DMS53 (cell line): ENCODE measurements at places on chromosomes 11 and 22.

GRCh38 chr11:76459299-76459698 is 14.5 kb downstream of the EMSY start:
- DNase-seq, result peak; percentile 57

GRCh38 chr11:122779047-122779629 is 59.2 kb upstream of the CRTAM start:
- DNase-seq, result no peak

- no peak for DNase-seq
Observed at GRCh38 chr11:59199546-59200422, 12.9 kb downstream of the MPEG1 start.

DNA sequence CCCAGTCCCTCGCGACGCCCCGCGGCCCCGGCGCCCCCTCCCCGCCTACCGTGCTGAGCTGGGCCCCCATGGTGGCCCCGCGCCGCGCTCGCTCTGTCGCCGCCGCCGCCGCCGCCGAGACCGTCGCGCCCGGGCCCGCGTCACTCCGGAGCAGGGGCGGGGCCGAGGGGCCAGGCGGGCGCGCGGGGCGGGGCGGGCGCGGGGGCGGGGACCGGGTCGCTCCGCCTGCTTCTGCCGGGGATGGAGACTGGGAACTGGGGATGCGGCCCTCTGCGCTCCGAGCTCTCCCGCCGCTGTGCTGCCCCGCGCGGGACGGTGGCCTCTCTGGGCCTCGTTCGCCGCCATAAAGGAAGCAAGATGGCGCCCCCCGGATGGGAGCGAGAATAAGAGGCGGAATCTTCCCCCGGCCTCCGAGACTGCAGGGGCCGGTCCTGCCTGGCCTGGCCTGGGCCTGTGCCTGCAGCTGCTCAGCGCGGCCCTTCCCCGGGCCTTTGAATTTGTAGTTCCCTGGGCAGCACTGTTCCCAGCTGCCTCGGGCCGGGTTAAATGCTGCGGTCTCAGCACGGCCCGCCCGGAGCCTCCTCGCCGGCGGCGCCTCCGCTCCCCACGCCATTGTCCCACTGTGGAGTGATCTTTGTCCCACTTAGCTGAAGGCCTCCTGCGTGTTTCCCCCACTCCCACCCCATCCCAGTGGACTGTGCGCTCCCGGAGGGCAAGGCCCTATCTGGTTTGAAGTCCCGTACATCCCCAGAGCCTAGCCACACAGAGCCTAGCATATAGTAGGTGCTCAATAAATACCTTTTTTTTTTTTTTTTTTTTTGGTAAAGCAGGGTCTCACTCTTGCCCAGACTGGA is at the start of gene CYB5R3:
Gene CYB5R3, minus strand, starts transcription at position 147 of the 854 bp plus-strand sequence. Its CDS starts 77 bp downstream, at position 70.
- DNase-seq, result peak; percentile 91

- DNase-seq, result peak; percentile 19
Observed at GRCh38 chr11:72391638-72392423, 42.5 kb downstream of the CLPB start.

- DNase-seq, result no peak
Observed at GRCh38 chr11:78314762-78315161, 102.9 kb downstream of the GAB2 start.

GRCh38 chr22:25346859-25347751 is 127.7 kb downstream of the CRYBB2 start:
- no peak for DNase-seq

DNA sequence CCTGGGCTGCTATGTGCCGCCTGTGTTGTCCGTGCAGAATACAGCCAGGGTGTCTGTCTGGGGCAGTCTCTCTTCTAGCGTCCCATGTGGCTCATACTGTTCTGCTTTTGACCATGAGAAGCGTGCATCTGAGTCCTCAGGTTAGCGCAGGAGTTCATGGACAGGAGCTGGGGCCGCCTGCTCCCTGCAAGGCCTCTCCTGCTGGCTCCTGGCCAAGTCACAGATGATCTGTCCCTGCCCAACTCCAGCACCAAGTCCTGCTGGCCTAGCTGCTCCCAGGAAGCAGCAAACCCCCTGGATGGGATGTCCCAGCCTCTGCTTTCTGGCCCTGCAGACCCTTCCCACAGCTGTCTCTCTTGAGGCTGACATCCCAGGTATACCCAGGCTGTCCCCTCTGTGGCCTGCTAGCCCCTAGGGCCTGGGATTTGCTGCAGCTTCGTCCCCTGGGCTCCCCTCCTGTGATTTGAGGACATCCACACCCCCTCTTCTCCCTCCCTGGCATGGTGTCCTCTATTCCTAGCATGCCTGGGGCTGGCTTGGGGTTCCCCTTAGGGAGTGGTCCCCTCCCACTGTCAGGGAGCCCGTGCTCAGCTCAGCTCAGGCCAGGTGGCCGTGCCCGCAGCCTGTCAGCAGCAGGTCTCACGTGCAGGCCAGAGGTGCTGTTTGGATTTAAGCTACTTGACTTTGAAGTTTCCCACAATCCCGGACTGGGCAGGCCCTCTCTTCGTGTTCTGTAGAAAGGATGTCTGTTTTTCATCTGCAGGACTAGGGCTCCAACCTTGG is 17.8 kb downstream of the PRR5 start:
- peak; percentile 43 for DNase-seq

GRCh38 chr22:27554106-27554811 is 247.3 kb downstream of the MN1 start:
- no peak for DNase-seq

GRCh38 chr22:49466878-49467595 is 360.6 kb downstream of the BRD1 start:
- DNase-seq, result no peak

GRCh38 chr11:61264371-61264770 is 23.4 kb downstream of the PGA5 start:
- no peak for DNase-seq

DNA sequence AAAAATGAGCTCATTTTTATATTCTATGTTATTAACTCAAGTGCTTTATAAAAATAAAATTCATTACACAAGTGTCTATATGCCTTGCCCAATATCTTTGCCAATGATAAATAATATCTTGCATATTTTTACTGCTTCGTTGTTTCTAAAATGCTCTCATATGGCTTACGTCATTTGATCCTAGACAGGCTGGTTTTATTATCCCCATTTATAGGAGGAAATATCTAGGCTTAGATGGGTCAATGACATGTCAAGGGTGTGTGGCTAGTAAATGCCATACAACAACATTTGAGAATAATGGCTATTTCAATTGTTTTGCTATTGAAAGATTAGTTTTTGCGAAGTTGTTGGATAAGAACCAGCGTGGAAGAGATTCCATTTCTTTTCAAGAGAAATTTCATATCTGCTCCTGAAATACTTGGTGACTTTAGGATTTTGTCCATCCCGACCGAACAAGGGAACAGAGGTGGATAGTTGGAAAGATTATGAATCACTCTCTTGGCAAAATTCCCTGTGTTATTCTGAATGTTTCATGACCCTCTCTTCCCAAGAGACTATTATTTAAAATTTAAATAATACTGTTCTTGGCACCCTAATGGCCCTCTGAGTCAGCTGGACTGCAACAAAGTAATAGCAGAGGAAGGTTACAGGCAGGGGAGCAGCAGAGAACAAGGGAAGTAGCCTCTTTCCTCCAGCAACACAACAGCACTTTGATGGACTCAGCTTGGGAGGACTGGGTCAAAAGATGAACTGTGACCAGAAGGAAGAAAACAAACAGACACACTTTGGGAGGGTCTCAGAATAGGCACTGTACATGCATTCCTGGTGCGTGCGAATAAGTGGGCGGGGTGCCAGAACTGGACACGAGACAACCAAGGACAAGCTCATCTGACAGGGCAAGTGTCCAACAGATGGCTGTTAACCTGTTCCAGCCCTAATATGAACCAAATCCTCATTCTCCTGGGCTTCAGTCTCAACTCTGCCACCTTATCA is 94.5 kb downstream of the ME3 start:
- peak; percentile 36 for DNase-seq

- DNase-seq, result no peak
Observed at GRCh38 chr11:75182664-75183063, 31.8 kb downstream of the SLCO2B1 start.

DNA sequence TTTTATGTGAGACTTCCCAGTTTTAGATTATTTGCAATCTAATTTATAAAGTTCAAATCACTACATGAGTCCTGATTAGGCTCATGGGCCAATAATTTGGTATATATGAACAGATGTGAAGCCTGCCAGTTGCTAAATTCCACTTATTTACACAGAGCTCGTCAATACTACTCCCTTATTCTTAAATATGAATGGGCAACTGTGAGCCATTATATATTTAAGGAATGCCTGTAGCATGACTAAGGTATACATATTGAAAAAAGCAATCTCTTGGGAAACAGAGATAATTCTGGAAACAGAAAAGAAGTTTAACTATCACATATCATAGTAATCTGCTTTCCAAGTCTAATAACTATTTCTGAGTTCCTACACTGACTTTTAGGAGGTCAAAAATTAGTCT is 27.0 kb downstream of the RBMXL2 start:
- DNase-seq, result no peak

DNA sequence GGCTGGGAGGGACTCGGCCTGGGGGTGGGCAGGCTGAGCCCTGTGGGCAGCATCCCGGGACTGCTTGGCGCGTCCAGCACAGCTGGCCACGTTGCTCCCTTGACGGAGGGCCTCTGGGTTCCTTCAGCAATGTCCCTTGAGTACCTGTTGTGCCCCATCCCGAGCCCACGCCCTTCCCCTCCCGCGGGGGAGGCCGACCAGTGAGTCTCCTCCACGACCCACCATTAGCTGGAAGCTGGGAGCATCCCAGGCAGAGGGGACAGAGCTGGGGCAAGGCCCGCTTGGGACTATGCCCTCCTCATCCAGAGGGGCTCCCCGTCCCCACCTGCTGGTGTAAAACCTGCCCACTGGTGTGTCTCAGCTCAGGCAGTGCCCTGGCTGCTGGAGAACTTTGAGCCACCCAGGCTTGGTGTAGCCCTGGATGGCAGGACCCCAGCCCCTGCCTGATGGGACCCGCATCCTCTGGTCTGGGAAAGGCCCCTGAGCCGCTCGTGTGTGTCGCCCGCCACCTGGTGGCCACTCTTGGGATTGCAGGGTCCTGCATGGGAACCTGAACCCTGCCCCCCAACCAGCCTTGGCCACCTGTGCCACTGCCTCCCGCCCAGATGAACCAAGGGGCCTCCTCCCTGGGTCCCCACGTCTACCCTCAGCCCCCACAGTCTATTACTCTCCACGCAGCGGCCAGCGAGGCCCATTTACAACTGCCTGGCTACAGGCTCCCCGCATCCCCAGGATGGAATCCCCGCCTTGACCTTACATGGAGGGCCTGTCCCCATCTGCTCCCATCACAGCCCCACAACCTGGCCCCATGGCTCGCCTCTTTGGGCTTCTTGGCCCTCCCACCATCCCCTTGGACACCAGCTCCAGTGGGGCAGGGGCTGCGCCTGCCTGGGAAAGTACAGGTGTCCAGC is 16.6 kb upstream of the ARHGAP8 start:
- DNase-seq, result peak; percentile 74

GRCh38 chr11:30244265-30244664 is 13.5 kb downstream of the FSHB start:
- no peak for DNase-seq

- no peak for DNase-seq
Observed at GRCh38 chr22:31800065-31800464, 46.2 kb downstream of the DEPDC5 start.

GRCh38 chr11:87255589-87255988 is 217.9 kb downstream of the TMEM135 start:
- DNase-seq, result no peak

GRCh38 chr11:107276077-107276476 is 181.5 kb downstream of the CWF19L2 start:
- DNase-seq, result no peak

- DNase-seq, result no peak
Observed at GRCh38 chr11:95385577-95385976, 154.6 kb upstream of the SESN3 start.

DNA sequence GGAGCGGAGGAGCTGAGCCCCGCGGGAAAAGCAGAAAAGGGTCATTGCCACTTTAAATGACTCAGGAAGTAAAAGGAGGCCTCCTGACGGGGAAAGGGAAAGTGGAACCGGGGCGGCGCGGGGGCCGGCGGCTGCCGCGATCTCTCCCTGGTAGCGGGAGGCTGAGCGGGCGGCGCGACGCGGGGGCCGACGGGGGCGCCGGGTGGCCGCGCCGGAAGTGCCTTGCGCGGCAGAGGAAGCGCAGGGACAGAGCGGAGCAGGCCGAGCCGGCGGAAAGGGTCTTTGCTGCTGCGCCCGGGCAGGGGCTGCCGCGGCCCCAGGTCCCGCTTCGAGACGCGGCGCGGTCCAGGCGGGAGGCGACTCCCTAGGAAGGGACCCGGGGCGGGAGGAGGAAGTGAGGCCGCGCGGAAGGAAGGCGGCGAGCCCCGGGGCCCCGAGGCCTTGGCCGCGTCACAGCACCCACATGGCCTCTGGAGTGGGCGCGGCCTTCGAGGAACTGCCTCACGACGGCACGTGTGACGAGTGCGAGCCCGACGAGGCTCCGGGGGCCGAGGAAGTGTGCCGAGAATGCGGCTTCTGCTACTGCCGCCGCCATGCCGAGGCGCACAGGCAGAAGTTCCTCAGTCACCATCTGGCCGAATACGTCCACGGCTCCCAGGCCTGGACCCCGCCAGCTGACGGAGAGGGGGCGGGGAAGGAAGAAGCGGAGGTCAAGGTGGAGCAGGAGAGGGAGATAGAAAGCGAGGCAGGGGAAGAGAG is at the start of gene TRIM44:
Gene TRIM44, plus strand, starts transcription at position 127 of the 759 bp plus-strand sequence. Its CDS starts 337 bp downstream, at position 464.
- DNase-seq, result peak; percentile 93

DNA sequence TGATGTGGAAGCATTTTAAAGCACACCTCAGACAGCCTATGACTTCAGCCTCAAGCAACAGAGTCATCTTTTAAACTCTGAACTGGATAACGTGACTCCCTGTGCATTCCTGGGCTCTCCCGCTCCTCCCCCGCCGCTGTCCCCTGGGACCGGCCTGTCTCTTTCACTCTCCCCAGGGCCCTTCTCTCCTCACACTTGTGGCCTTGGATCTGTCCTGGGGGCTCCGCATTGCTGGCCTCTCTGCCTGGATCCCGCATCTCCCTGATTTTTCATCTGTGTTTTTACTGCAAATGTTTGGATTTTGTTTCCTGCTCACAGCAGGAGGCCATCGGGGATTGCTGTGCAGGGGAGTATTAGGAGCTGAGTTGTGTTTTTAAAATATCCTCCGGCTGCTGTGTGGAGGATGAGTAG is 15.4 kb downstream of the C11orf24 start:
- DNase-seq, result no peak

GRCh38 chr11:1603629-1604028 is 4.6 kb downstream of the KRTAP5-3 start:
- no peak for DNase-seq

GRCh38 chr11:14634813-14635212 is 8.8 kb upstream of the PDE3B start:
- DNase-seq, result no peak

- DNase-seq, result no peak
Observed at GRCh38 chr11:70064726-70065317, 13.3 kb upstream of the ANO1 start.
